Activated naive CD4-positive, alpha-beta T cell (primary cell): ENCODE measurements at places on chromosomes 5 and 9.

GRCh38 chr5:154112255-154112654, 73.5 kb downstream of the MFAP3 start:
- no peak for DNase-seq

DNA sequence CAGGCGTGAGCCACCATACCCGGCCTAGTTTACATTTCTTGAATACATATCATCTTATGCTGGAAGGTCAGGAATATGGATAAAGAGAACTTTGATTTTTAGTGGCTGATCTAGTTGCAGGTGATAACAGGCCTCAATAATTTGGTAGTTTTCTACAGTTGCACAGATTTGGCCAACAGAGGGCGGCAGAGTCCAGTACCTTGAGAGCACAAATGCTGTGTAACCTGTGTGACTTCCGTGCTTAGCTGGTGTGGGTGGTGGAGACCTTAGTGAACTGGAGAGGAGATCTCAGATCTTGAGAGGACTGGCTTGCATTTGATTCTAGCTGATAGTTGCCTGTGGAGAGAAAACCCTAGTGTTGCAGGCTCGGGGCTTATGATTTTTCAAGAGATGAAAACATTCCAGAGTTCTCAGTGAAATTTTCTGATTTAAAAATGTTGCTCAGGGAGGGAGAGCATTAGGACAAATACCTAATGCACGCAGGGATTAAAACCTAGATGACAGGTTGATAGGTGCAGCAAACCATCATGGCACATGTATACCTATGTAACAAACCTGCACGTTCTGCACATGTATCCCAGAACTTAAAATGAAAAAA, 17.4 kb upstream of the GPR151 start:
- peak; percentile 7 for DNase-seq

DNA sequence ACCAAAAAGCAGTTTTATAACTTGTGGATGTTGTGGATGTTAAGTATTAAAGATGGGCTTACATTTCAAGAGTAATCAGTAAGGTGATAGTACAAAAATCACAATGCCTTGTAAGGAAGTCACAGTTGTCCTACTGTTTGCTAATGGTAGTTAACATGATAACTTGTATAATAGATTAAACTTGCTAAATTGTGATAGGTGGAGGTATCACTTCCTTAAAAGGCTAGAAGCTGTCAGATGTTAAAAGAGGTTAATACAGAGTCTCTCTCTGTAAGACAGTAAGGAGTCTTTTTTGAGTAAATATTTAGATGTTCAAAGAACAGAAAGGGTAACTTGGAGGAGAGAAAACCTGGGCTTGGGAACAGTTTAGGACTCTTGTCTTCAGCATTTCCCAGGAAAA, 14.2 kb upstream of the MACIR start:
- DNase-seq, result no peak

GRCh38 chr9:35935261-35935660, 22.7 kb downstream of the OR2S2 start:
- DNase-seq, result no peak

DNA sequence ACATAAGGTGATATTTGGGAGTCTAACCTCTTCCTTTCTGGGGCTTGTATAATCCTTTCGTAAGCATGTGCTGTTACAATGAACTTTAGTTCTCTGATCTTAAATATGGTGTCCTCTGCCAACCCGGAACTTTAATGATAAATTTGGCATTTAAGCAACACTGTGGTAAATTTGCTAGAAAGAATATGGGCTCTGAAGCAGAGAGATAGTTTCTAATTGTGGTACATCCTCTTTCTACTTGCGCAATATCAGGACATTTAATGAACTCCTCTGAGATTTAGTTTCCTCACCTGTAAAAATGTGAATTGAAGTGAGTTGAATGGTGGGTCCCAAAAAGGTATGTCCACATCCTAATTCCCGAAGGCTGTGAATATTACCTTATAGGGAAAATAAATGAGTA, 364.7 kb downstream of the CAAP1 start:
- DNase-seq, result no peak
